Activated T-helper 2 cell treated with anti-CD3 and anti-CD28 coated beads, Interferon-gamma antibody, Interleukin-2, Interleukin-4, amounts not matched to agents 10 μg/mL and 5 μg/mL and 100 μg/mL, durations not matched to agents 14 hours and 24 hours and 36 hours (primary cell): ENCODE measurements at places on chromosomes 13 and 19.

DNA sequence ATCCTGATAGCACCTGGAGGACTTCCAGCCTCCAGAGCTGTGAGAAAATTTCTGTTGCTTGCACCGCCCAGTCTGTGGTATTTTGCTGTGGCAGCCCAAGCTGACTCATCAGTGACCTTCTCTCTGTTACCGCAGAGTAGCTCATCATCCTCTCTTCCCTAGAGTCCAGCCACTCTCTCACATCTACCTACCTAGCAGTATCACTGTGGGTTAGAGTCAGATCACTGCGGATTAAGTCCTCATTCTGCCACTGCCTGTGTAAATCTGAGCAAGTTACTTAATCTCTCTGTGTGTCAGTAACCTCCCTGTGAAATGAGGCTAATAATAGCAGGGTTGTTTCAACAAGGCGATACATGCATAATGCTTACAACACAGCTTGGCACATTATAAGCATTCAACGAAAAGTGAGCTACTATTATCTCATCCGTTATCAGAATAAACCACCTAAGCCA, 40.3 kb upstream of the USPL1 start:
- peak; percentile 45 for DNase-seq

DNA sequence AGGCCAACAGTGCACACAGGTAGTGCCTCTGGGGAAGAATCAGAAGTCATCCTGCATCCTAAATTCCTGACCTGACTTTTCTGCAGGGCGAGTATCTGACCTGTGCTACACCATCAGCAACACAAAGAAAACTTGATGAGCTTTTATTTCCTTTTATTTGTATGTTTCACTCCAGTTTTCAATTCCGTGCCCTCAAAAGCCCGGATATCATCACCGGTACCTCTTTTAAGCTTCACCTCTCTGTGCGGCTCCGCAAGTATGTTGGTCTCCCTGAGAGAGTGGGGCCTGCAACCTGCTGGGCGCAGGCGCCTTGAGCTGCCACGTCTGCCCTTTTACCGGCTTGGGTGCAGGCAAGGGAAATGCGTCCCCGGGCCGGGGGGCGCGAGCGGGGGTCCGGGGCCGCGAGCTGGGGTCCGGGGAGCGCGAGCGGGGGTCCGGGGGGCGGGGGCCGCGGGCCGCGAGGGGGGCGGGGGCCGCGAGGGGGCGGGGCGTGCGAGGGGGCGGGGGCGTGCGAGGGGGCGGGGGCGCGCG, 4.3 kb upstream of the DUXA start:
- DNase-seq: no peak

DNA sequence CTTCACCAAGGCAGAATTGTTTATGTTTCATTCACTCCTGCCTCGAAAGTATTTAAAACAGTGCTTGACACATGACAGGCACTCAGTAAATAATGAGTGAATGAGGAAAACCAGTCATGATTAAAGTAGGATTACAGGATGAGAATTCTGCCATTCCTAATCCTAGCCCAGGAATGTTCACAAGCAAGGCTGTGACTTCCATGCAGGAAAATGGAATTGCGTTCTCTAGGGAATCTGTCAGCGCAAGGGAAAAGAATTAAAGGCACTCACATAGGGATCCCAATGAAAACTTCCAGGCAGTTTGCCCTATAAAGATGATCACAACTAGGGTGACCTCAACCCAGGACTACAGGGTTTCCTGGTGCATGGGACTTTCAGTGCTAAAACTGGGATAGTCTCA, 143.4 kb downstream of the CYSLTR2 start:
- DNase-seq: no peak

DNA sequence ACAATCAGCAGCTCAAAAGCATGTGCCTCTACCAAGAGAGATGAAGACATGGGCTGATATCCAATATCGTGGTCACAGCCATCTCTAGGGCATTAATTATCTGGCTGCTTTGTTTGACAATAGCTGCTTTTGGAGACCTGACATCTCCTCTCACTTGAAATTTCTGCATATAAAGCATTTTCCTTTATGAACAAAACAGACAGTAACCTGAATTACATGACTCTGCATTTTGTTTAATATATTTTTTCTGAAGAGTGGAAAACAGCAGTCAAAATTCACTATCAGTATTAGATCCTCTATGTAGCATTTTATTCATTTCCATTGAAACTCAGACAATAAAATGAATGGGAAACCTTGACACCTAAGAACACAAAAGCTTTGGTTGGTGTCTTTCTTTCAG, 42.4 kb upstream of the ESD start:
- DNase-seq: no peak

DNA sequence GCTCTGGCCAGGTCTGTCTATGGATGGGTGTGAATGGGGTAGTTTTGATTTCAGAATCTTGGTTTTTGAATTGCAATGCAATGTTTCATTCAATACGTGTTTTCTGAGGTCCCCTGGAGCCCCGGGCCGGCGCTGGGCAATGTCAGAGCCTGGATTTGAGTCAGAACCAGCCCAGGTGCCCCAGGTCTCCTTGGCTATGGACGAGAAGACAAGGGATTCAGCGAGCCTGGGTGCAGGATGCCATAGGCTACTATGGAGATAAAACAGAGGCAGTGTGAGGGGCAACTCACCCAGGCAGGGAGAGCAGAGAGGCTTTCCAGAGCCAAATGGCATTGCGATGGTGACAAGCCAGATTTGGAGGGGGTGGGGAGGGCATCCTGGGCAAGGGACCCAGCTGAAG, 1.2 kb upstream of the RPL13A start:
- no peak for DNase-seq

- DNase-seq: no peak
These were observed 9.3 kb downstream of the MAP3K10 start for GRCh38 chr19:40200341-40201099.

DNA sequence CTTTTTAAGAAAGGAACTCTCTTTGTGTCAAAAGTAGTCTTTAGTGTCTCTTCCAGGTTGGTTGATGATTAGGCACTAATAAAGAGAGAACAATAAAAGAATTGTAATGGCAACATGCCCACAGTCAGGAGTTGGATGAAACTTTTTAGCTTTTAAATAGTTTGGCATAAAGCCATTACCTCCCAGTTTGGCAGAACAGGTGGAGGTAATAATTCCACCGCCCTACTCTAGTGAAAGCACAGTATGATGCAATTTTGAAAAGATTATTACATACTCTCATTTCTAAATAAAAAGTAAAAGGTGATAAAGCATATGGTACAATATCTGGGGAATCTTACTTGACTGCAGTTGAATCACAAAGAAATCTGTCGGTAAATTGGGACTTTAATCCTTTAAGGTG, 497.6 kb downstream of the SUCLA2 start:
- no peak for DNase-seq

DNA sequence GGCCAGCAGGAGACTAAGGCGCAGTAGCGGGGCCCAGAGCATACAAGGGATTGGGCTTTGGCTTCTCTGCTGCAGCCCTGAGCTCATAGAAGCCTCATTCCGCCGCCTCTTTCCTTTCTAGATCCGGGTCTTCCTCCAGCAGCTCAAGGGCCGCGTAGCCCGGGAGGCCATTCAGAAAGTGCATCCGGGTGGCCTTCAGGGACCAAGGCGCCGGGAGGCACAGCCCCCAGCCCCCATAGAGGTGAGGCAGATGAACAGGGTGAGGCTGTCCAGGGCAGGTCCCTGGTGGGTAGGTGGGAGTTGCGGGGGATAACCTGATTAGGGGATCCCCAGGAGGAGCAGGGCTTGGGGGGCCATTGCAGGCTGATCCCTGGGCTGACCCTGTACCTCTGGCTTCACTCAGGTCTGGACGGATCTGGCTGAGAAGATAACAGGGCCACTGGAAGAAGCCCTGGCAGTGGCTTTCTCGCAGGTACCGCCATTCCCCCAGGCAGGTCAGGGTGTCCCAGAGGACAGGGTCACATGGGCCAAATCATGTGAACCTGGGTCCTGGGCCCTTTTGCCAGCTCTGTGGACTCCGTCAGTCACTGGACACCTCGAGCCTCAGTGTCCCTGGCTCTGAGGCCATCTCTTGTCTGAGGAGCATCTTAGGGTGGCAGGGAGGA, 1.3 kb downstream of the SNAPC2 start:
- no peak for DNase-seq

DNA sequence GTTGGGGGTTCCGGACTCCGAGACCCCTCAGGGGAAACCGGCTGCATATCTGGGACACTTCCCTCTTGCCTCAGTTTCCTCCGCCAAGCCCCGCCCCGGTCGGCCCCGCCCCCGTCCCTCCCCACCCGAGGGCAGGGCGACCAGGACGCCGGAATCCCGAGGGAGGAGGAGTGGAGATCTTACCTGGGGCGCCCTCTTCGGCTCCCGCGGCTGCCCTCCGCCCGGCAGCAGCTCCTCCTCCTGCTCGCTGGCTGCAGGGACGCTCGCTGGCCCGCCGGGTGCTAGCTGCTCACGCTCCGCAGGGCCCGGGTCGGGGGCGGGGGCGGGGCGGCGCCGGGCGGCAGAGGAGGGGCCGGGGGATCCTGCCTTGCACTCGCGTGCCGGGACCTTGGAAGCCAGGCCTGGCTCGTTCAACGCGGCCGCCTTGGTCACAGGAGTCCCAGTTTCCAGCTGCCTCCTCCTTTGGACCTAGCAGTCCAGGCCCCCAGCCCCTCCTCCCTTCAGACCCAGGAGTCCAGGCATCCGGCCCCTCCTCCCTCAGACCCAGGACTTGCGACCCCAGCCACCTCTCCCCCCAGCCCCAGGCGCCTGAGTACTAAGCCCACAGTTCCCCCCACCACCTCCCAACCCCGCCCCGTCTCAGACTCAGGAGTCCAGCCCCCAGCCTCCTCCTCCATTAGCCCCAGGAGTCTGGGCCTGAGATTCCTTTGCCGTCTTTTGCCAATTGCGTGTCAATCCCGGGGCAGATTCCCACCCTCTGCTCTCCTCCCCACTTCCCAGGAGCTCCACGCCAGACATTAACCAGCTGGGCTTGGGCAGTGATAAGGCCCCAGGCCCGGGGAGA, at the start of gene NTF4:
Gene NTF4 (minus strand): TSS at position 51 of the 844 bp plus-strand sequence. CDS start 2,821 bp downstream, outside the sequence.
- DNase-seq: no peak

DNA sequence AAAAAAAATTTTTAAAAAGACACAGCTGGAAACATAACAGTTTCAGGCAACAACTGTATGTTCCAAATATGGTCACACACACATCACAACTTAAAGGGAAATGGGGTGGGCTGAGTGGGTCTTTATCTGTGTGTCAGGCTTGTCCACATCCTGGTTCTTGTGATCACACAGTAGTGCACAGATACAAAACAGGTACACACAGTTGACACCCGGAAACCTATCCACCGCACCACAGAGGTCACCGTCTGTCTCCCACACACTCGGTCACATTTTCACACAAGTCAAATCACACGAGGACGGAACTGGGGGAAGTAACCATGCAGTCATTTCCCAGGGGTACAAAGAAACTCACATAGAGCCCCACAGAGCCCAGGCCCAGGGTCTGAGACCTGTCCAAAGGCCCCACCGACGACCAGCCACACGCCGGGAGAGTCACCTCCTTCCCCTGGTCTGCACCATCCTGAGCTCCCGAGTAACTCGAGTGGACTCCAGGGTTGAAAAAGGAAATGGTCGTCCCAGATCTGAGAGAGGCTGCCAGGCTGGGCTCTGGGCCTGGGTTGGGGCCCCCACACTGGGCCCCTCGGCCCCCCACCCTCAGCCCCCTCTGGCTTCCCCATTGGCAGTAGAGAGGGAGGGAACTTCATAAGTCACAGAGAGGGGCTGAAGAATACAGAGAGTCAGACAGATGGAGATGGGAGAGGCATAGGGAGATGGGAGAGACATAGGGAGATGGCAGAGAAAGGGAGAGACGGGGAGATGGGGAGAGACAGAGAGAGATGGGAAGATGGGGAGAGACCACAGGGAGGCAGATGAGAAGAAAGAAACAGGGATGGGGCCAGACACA, 1.3 kb upstream of the PPAN start:
- peak; percentile 84 for DNase-seq

- no peak for DNase-seq
These were observed 10.8 kb downstream of the NDUFA11 start for GRCh38 chr19:5892772-5893275.

- DNase-seq: no peak
These were observed 107.2 kb downstream of the STARD13 start for GRCh38 chr13:33178209-33178840.

GRCh38 chr13:98496479-98496791, 80.5 kb downstream of the STK24 start:
- no peak for DNase-seq

GRCh38 chr13:21871919-21872318, 201.0 kb downstream of the FGF9 start:
- DNase-seq: no peak

DNA sequence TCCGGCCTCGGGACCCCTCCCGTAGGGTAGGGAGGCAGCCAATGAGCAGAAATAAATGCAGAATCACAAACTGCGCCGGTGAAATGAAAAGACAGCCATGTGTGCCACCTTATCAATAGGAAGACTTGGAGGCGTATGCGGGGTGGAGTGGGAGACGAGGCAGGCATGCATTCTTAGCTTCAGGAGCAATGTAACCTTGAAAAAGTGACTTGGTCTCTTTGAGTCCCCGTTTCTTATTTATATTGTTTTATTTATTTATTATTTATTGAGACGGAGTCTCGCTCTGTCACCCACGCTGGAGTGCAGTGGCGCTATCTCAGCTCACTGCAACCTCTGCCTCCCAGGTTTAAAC, 16.0 kb downstream of the SSC5D start:
- no peak for DNase-seq

DNA sequence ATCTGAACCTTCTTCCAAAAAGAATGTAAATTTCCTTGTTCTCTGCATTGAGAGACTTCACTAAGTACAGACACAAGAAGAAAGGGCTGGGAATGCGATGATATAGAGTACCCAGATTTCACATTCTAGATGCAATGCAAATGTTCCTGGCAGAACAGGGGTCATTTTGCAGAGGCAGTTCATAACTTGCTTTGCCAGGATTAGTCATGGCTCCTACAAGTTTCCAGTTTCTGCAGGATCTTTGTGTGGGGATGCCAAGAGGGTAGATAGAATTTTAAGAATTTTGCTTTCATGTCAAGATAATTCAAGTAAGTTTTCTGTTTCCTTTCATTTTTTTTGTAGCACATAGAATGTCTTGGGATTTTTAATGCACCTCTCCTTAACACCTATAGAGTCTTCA, 181.2 kb downstream of the FGF9 start:
- no peak for DNase-seq

- DNase-seq: no peak
These were observed 154.2 kb downstream of the DIAPH3 start for GRCh38 chr13:60009300-60010253.

DNA sequence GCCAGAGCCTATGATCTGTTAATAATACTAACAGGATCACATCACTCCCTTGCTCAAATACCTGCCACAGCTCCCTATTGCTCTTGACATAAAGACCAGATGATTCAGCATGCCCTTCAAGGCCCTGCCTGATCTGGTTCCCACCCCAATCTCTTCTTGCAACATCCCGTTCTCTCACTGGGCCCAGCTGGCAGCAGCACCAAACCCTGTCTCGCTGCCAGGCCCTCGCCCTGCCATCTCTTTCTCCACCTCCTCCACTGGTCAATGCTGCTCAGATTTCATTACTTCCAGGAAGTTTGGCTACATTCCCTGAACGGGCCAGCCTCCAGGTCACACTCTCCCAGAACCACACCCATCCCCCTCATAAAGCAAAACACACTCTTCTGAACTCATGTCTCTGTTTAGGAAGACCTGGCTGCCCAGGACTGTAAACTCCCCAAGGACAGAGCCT, 8.6 kb upstream of the BCAT2 start:
- DNase-seq: no peak
